ENCODE measurements at places on chromosomes 3 and 15.
A peak's percentile ranks its signal among the peaks of the same experiment; 100 is the strongest.

DNA sequence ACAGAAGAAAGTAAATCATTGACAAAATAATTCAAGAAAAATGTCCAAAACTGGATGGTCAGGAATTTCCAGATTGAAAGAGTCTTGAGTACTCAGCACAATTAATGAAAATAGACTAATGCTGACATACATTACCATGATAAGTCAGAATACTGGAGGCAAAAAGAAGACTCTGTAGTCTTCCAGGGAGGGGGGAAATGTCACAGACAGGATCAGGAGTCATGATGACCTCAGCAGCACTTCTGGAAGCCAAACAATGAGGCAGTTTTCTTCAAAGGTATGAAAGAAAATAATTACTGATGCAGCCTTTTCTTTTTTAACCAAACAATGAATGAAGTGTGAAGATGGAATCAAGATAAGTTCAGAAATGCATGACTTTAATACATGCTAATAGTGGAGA, 30.1 kb upstream of the SLC22A13 start:
- DNase-seq, result no peak

GRCh38 chr3:4752201-4753072, 226.8 kb upstream of the BHLHE40 start:
- DNase-seq, result no peak

DNA sequence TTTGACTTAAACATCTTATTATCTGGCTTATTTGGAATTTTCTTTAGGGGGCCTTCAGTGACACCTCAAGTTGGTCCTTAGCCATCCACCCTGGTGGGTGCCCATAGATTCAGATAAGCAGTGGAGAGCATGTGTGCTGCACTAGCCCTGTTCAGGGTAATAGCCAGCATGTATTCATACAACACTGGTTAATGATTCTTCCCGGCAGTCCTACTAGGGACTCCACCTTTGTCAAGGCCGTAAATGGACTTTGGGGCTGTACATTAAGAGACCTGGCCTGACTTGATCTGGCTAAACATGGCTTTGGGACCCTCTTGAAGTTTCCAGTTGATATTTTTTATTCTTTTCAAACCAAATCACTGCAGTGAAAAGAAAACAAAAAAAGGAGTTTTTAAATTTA, 125.8 kb downstream of the PTPRG start:
- no peak for DNase-seq

- DNase-seq, result no peak
Measured at GRCh38 chr3:144175644-144176425, 204.2 kb downstream of the DIPK2A start.

DNA sequence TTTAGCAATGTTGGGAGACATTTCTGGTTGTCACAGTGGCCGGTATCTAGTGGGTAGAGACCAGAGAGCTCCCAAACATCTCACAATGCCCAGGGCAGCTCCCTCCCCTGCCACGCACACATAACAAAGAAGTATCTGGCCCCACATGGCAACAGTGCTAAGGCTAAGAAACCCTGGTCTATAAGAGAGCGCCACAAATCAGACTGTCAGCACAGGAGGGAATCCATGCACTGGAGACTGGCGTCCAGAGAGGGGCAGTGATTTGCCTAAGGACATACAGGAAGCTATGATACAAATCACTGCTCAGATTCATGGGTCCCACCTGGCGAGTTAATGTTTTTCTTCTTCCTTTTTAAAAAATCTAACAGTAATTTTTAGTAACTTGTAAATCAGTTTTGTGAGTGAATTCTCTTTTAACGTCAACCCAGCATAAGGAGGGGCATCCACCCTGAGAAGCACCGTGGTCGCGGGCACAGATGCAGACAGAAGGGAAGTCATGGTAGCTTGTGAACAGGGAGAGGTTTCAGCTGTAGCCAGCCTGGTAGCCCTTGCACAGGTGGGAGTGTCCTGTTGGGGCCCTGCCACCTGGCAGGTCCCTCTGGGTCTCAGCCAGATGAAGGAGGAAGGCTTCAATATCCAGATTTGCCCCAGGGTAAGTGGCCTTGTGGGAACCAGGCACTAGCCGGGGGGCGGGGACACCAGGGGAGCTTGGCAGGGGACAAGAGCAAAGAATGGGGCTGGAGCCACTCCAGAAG, 8.7 kb downstream of the ISG20 start:
- DNase-seq, result no peak

GRCh38 chr3:101170062-101170771, 150.2 kb downstream of the IMPG2 start:
- DNase-seq, result no peak

GRCh38 chr3:150414959-150415358, 6.9 kb downstream of the TSC22D2 start:
- DNase-seq, result no peak

GRCh38 chr3:104286645-104287044, 1080.1 kb upstream of the ALCAM start:
- DNase-seq, result no peak

DNA sequence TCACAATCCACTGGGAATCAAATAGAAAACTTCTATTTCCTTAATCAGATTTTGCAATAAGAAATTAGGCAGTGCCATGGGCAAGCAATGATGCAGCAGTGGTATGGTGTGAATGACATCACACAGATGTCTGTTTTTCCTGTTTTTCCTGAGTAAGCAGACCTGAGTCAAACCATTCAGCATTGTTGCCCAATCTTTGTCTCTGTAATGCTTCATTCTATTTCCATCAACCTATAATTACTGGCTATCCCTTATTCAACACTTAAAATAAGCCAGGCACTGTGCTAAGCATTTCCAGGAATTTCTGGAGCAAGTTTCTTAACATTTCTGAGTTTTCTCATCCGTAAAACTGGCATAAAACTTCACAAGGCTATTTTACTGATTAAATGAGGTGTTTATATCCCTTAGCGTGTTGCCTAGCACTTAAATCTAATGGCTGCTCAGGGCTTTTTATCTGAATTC, 11.3 kb upstream of the OXSR1 start:
- DNase-seq, result no peak

GRCh38 chr3:39447637-39448483, 19.6 kb upstream of the MOBP start:
- DNase-seq, result peak; percentile 96

GRCh38 chr3:102084704-102085103, 235.4 kb downstream of the NFKBIZ start:
- DNase-seq, result no peak

GRCh38 chr15:85027033-85027380, 45.4 kb downstream of the PDE8A start:
- no peak for DNase-seq

Measured in Ammon's horn (tissue), 1 donor.